ENCODE measurements at places on chromosomes 6 and 20. TPM values are rescaled to one million over a fixed set of nuclear protein-coding genes. Genes with fewer than 3 reads are reported as not detected.

The IYD gene
- total RNA-seq = not detected

The CGAS gene
- 5.4 TPM for total RNA-seq

The PRPF6 gene
- total RNA-seq = 120 TPM

The PRR18 gene
- total RNA-seq = not detected

The MYL9 gene
- total RNA-seq = 50.0 TPM

The SMLR1 gene
- total RNA-seq = not detected

The DEFB132 gene
- total RNA-seq = not detected

The UBD gene
- total RNA-seq = not detected

The KIAA0408 gene
- total RNA-seq = 12.8 TPM

The ZC2HC1B gene
- total RNA-seq = not detected

The TRIM40 gene
- not detected for total RNA-seq

The FOXA2 gene
- not detected for total RNA-seq

The PTPRK gene
- total RNA-seq = 27.1 TPM

The OOEP gene
- not detected for total RNA-seq

The RIN2 gene
- total RNA-seq = 36.6 TPM

The SASH1 gene
- 60.2 TPM for total RNA-seq

The FKBP1A gene
- total RNA-seq = 39.3 TPM

The EPPIN gene
- total RNA-seq = not detected

The COQ3 gene
- total RNA-seq = 8.9 TPM

The FRK gene
- total RNA-seq = 2.0 TPM

The PPP1R3G gene
- total RNA-seq = 3.8 TPM

The RSPH4A gene
- total RNA-seq = 0.82 TPM

The MED20 gene
- 29.9 TPM for total RNA-seq

The TBXT gene
- total RNA-seq = not detected

The LGSN gene
- not detected for total RNA-seq

The ANKRD66 gene
- not detected for total RNA-seq

The DOK5 gene
- 85.6 TPM for total RNA-seq

The CEBPB gene
- 38.1 TPM for total RNA-seq

The SLC22A1 gene
- 0.09 TPM for total RNA-seq
